Aortic smooth muscle cell (primary cell): ENCODE measurements at places on chromosomes 2 and 18. TPM values are rescaled to one million over a fixed set of nuclear protein-coding genes. Genes with fewer than 3 reads are reported as not detected.

The PSMA8 gene
- total RNA-seq = not detected in 2 replicates

The MEIS1 gene
- total RNA-seq = 76.1 and 78.5 TPM in 2 replicates

The CD207 gene
- total RNA-seq = not detected in 2 replicates

The CNTNAP5 gene
- total RNA-seq = not detected in 2 replicates

The IL36G gene
- not detected in 2 replicates for total RNA-seq

The CTLA4 gene
- total RNA-seq = not detected in 2 replicates

The EFEMP1 gene
- 1,165 and 1,581 TPM in 2 replicates for total RNA-seq

The TXNDC2 gene
- 0.06 TPM in 1 of 2 replicates, not detected in the other for total RNA-seq

The PRKAG3 gene
- 0.40 and 1.9 TPM in 2 replicates for total RNA-seq

The ITGB6 gene
- total RNA-seq = under 0.01 and 0.06 TPM in 2 replicates

The SCYGR1 gene
- not detected in 2 replicates for total RNA-seq

The NR4A2 gene
- total RNA-seq = 1.1 and 9.4 TPM in 2 replicates

The GCG gene
- total RNA-seq = not detected in 2 replicates

The SLC9A4 gene
- under 0.01 TPM in 1 of 2 replicates, not detected in the other for total RNA-seq

The STON1 gene
- total RNA-seq = 14.9 and 23.1 TPM in 2 replicates

The ABCG8 gene
- not detected in 2 replicates for total RNA-seq

The FBLN7 gene
- 4.4 and 8.0 TPM in 2 replicates for total RNA-seq

The MYOM1 gene
- total RNA-seq = 1.9 and 2.4 TPM in 2 replicates

The EFHD1 gene
- 1.1 and 5.5 TPM in 2 replicates for total RNA-seq

The FAM237A gene
- total RNA-seq = not detected in 2 replicates

The DES gene
- total RNA-seq = 0.13 and 0.62 TPM in 2 replicates

The CDKL4 gene
- total RNA-seq = 1.2 and 1.7 TPM in 2 replicates

The SERPINB13 gene
- total RNA-seq = not detected in 2 replicates

The ATAD2B gene
- 9.0 and 14.1 TPM in 2 replicates for total RNA-seq

The CFC1 gene
- total RNA-seq = not detected in 2 replicates

The RPRM gene
- total RNA-seq = not detected in 2 replicates

The AGXT gene
- total RNA-seq = not detected in 2 replicates

The MC4R gene
- not detected in 2 replicates for total RNA-seq

The LBX2 gene
- 1.6 and 2.2 TPM in 2 replicates for total RNA-seq
